ENCODE measurements at places on chromosomes 2 and 18.
A peak's percentile ranks its signal among the peaks of the same experiment; 100 is the strongest.

DNA sequence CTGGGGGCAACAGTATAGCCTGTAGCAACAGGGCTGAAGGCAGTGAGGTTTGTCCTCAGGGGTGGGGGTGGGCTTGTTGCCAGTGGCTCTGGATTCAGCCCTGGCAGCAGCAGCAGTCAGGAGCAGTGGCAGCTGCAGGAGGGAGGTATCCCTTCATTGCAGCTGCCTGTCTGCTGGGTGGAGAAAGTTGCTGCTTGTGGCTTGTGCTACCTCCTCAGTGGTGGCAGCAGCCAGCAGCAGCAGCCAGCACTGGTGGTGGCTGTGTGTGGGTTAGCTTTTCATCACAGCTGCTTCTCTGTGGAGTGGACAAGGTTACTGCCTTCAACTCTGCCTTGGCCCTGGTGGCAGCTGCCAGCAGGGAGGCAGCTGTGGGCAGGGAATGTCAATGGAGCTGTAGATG, 94.9 kb downstream of the ARL6IP6 start:
- no peak for DNase-seq

- DNase-seq = no peak
Measured at GRCh38 chr2:180191432-180192124, 184.5 kb upstream of the CWC22 start.

- DNase-seq = peak; percentile 22
Measured at GRCh38 chr2:147913701-147914480, 69.1 kb downstream of the ACVR2A start.

DNA sequence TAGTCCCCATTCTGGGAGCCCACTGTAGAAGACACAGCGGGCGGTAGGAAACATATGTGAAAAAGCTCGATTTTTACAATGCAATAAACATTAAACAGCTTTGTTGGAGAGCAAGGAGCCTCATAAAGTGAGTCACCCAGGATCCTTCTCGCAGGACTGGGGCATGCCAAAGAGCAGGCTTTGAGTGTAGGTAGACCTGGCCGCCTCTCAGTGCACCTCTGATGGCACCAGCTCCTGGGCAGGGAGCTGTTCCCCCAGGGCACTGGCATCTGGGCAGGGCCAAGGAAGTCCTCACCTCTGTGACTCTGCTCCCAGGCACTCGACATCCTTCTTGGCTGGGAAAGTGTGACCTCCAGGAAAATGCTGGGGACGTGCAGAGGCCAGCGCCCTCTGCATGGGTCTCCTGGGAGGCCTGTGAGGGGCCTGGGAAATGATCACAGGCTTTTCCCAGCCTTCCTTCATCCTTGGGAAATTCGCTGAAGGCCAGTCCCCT, 94.2 kb downstream of the POLR1A start:
- DNase-seq = no peak

DNA sequence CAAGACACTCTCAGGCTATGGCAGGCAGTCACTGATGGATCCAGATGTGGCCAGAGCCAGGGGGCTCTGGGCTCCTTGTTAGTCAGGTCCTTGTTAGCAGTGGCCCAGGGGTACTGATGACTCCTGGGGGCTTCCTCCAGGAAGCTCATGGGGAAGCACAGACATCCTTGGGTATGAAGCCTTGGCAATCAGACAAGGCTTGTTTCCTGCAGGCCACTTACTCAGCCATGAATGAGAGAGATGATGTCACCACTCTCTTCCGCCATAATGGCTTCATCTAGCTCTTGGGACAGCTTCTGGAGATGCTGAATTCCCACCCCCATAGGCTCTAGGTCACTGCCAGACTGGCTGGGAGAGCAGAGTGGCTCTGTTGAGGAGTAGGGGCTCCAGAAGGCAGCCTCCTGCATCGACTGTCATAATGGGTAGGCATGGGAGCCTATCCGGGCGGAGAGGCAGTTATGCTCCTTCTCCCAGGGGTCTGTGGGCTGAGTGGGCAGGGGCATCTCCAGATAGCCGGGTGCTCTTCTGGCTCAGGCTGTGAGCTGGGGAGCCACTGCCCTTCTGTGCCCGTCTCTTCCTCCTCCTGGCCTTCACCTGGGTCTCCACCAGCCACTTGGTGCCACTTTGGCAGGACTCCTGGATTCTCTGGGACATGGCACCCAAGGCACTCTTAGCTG, 40.2 kb upstream of the BMPR2 start:
- DNase-seq = no peak

GRCh38 chr2:113141451-113141850, 14.1 kb downstream of the IL1RN start:
- no peak for DNase-seq

- DNase-seq = no peak
Measured at GRCh38 chr2:111687911-111688310, 196.1 kb downstream of the ANAPC1 start.

- no peak for DNase-seq
Measured at GRCh38 chr2:147156970-147157369, 687.9 kb upstream of the ACVR2A start.

DNA sequence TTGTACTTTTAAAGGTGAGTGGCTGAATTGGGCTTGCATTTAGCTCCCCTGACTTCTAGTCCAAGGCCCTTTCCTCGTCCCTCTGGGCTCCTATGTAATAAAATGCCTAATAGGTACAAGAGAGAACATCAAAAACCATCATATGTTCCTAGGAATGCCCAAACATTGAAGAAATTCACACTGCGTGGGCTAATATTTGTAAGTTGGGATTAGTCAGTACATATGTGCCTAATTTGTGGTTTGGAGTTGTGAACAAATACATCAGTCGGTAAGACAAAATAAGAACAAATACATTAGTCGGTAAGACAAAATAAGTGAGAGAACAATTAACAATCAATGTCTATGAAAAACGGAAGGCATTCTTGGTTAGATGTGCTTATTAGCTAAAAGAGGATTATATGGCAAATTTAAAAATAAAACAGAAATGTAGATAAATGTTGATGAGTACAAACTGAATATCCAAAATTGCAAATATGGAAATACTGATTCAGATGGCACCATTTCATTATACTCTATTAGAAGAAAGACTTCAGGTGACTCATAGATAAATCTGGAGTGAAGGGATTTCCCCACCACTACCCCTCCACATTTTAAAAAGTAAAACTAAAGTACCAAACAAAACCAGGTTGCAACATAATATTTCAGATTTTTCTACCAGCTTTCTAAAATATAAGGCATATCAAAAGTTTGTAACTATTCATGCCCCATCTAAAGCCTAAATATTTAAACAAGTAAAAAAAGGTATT, 325.4 kb downstream of the ZEB2 start:
- no peak for DNase-seq

DNA sequence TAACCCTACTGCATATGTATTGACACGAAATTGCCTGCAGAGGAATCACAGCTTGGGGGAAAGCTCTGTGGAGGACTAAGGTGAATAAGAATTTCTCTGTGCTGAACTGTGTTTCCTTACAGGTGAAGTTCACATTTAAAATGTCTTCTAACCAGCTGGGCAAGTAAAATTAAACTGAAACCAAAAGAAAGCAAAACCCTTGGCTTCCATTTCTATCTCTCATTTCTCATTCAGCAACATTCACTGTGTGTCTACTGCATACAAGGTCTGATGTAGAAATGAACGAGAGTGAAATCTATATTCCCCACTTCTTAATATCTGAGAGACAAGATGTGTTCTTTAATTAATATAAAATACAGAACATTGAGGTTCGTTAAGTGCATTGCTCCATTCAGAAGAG, 397.3 kb downstream of the SOX11 start:
- DNase-seq = no peak

DNA sequence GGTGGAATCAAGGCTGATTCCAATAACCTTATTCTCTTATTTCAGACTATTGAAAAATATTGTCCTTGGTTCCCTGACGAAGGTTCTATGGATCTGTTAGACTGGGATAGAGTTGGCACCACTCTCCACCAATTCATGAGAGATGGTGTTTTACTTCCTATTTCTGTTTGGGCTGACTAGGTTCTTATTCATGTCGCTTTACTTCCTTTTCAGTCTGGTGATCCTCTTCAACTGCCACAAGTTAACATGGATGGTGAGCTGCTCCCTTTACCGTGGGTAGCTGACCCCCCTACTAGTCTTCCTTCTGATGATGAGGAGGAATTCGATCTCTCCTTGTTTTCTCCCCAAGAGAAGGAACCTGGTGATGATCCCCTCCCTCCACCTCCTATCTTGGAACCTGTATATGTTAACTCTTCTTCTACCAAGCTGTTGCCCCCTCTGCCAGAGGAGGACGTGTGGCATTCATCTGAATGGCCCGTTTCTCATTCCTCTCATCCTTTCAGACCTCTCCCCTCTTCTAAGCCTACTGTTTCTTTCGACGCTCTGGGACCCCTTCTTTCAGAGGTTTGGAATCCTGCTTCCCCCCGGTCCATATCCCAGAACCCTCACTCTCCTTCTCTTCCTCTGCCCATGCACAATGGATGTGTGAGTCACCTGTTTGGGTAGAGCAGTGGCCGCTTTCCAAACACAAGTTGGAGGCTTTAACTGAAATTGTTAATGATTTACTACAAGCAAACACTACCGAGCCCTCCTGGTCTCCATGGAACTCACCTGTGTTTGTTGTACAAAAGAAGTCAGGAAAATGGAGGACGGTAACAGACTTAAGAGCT, 13.5 kb upstream of the CNOT11 start:
- no peak for DNase-seq

DNA sequence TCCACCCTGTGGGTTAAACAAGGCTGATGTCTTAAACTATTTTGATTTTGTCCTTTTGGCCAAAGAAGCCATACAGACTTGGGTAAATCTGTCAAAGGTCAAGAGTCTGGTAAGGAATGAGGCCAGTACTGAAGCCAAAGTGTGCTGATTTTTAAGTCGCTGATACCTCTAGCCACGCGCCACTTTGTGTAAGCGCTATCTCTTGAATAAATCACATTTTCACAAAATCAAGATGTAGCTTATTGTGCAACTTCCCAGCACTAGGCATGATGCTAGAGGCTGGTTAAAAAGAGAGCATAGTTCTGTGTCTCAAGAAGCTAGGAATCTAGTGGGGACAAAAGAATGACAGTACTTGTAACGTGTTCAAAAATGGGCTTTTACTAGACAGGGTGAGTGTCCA, 510.6 kb upstream of the RAB6C start:
- DNase-seq = no peak

GRCh38 chr2:241808051-241808720, 807 bp upstream of the NEU4 start:
- DNase-seq = no peak

GRCh38 chr18:28177828-28178635, 1.1 kb upstream of the CDH2 start:
- DNase-seq = peak; percentile 83

DNA sequence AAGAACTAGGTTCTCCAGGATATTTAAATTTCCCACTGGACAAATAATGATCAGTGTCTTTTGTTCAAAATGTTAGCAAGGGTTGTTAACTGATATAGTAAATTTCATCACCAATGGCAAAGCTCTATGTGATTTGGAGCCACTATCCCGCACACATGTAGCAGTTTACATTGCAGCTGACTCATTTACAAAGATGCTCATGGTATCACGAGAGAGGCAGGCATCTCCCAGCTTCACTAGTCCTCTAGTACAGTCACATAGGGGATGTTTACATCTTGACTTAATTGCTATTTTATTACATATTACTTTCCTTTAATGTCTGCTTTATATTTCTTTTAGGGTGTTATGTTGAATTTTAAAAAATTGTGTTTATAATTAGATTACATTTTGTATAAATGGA, 30.7 kb downstream of the KCNE4 start:
- DNase-seq = no peak

DNA sequence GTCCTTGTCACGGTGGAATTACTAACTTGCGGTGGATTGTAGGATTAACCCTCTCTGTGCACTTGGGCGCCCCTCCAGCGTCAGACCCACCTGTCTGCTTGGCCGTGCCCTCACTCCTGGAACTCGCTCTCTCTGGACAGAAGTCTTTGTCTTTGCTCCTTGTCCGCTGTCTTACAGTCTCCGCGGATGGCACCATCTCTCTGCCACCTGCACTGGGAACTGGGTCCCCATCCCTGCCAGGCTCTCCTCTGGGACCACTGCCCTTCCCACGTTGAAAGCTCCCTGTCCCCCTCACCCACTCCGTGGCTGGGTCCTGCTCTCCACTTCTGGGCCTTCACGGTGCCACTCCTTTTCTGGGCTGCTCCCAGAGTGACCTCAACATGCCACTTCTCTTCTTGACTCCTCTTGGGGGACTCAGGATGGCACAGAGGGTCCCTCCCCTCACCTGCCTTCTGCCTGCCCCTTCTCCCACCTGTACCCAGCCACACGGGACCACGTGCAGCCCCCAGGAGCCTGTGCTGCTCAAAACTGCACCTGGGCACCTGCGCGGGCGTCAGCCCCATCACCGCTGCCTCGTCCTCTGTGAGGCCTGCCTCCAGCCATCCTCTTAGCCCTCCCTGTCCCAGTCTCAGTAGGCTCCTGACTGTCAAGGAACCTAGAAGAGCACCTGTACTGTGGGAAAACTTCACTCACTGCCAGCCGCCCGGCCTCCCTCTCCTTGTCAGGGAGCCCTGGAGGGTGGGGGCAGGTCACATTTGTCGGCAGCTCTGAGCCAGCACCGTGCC, 11.1 kb downstream of the CNDP2 start:
- no peak for DNase-seq

- DNase-seq = no peak
Measured at GRCh38 chr2:221125691-221126090, 446.4 kb downstream of the EPHA4 start.

DNA sequence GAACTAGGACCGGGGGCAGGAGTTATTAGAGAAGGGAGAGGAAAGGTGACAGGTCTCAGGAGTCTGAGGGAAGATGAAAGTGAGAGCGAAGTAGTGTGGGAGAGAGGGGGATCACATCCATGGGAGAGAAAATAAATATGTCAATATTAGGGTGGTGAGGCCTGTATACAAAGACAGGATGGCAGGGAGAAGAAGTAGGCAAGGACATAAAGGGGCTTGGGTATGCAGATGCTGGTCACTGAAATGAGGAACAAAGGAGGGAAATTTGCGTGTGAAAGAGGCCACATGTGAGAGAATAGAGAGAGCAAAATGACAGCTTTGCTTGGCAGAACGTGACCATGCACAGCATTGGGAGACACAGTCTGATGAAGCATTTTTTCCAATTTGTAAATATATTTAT, 13.6 kb downstream of the METAP1D start:
- DNase-seq = no peak

GRCh38 chr2:233301811-233302210, 5.8 kb upstream of the SAG start:
- no peak for DNase-seq

DNA sequence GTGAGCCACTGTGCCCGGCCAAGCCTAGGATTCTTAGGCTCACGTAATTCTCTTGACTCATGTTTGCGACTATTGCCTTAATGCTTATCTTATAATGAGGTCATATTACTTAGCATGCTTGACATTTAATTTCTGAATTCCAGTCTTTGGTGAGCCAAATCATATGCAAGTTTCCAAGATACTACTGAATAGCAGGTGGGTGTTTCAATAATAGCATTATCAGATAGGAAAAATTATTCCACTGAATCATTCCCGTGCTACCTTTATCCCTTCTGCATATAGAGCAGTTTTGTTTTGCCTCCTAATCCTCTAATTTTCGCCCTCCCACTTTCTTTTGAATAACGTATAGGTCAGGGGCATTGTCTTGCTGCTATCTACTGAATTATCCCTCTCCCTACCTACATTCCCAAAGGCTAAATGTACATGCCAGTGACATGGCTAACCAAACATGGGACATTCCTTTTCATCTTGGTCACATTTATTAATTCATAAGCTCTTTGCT, 4.9 kb downstream of the DAW1 start:
- DNase-seq = no peak

GRCh38 chr2:55565613-55566012, 46.1 kb downstream of the CFAP36 start:
- DNase-seq = no peak

GRCh38 chr2:60309336-60309735, 244.1 kb downstream of the BCL11A start:
- no peak for DNase-seq

- DNase-seq = no peak
Measured at GRCh38 chr2:162518894-162519293, 175.0 kb downstream of the GCA start.
